ENCODE measurements at places on chromosomes 13 and 19.

DNA sequence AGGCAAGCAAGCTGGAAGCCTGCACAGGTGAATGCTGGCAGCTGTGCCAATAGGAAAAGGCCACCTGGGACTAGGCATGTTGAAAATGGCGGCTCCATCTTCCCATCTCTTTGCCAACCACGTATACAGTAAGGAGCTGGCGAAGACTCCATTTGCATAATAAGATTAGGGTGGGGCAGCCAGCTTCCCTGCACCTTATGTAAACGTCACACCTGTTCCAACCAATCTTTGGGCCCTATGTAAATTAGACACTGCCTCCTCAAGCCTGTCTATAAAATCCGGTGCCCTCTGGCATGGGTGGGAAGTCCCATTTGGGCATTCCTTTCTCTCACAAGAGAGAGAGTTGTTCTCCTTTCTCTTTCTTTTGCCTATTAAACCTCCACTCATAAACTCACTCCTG lies 16.8 kb downstream of the ADGRE2 start:
- DNase-seq, result no peak

DNA sequence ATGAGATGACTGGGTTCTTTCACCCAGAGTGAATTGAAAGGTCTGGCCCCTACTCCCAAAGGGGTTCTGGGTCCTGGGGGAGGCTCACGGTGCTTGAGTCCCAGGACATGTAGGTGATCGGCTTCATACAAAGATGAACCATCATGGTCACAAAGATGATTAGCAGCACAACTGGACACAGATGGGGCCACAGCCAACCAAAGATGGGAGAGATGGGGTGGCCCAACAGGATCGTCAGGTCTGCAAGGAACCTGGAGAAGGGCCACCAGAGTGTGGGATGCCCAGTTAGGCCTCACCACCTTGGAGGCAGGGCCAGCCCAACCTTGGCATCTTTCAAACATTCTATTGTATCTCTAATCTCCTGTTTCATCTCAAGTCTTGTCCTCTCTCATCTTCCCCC lies 34.5 kb downstream of the SLC6A16 start:
- DNase-seq, result no peak

DNA sequence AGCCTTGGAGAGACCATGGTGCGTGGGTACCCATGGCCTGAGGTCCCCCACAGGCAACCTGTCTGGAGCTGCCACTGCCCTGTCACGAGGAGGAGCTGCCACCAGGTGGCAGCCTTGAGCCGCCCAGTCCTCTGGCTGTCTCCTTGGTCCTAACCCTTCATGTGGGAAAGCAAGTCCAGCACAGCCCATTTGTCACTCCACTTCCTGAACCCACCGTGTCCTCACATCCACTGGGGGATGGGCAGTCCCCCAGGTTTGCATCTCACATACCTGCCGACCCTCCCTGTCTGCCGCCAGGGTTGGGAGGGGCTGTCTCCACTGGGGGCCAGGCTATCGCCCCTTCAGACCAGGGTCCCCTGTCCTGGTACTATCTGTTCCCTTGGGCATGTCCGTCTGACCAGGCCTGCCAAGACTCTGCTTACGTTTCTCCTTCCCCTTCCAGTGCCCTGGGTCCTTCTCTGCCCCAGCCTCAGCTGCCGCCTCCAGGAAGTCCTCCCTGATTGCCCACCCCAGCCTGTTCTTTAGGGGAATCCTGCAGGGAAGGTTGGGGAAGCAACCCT lies 4.5 kb downstream of the FAM174C start:
- peak; percentile 83 for DNase-seq

DNA sequence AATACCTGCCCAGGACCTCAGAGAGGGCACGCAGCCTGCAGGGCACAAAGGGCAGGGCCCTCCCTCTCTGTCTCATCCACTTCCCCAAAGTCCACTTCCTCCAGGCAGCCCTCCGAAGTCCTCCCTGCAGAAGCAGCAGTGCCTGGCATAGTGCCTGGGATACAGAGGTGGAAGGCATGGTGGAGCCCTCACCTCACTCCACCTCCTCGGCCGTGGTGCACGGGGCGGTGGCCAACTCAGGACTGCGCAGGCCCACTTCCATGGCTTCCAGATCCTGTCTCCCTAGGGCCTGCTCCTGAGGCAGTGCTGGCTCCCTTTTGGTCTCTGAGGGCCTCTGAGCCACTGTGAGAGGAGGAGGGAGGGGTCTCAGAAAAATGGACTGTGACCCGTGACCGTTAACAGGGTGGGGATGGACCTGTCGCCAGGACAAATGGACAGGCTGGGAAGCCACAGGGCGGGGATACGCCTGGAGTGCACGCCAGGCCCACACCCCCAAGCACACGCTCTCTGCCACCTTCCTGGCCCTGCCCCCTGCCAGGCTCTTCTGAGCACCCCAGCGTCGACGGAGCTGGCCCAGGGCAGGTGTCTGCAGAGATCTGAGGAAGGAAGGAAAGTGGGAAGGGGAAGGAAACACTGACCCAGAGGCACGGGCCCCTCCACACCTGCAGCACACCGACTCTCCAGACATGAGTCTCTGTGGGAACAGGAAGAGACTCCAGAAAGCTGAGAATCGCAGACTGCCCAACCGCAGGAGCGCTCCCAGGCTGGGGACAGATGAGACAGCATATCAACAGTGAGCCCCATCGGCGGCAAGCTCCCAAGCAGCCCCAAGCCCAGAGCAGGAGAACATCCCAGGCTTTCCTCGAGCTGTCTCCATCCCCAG lies 8.4 kb downstream of the REXO1 start:
- no peak for DNase-seq

DNA sequence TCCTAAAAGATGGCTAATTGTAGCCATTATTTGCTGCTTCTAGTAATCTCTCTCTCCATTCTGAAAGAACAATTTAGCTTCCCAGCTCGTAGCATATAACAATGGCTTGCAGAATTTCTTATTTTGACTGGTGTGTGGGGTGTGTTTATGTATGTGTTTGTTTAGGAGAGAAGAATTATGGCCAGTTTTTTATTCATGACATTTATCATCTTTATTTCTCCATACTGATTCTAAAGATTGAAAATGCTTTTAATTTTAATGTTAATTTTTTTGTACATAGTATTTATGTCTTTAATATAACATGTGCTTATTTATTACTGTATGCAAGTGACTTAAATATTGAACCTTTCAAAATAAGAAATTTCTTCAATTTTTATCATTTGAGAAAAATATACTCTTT lies 115.8 kb upstream of the TMTC4 start:
- no peak for DNase-seq

GRCh38 chr13:75025956-75026355 lies 456.0 kb downstream of the TBC1D4 start:
- no peak for DNase-seq

DNA sequence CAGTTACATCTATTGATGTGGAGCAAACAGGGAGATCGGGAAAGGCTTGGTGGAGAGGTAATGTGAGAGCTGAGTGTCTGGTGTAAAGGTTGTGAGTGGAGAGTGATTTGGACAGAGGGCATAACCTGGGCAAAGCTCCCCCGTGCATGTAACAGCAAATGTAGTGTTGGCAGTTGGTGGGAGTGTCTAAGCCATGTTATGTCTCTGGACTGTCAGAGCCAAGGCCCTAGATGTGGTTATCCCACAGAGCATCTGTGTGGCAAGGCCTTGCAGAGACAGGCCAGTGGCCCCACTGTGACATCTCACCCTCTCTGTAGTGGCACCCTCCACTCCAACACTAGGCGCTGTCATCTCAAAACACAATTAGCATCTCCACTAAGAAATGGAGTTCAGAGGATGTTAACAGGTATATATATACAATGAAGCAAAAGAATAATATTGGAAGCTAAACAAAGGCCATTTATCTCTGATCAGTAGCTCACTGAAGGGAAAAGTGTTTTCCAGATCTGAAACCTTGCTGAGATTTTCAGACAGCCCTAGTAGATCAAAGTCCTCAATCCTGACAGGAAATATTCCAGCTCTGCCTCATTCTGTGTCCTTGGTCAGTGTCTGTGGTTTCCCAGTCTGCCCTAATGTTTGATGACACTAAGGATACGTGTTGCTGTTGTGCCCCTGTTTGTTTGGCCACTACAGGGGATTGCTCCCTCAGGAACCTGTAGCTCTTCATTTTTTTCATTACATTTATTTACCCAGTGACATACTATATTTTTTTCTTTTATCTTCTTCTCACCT lies 20.2 kb downstream of the POLR1D start:
- no peak for DNase-seq

- DNase-seq, result peak; percentile 94
Observed at GRCh38 chr19:3275583-3276340, 51.3 kb downstream of the CELF5 start.

DNA sequence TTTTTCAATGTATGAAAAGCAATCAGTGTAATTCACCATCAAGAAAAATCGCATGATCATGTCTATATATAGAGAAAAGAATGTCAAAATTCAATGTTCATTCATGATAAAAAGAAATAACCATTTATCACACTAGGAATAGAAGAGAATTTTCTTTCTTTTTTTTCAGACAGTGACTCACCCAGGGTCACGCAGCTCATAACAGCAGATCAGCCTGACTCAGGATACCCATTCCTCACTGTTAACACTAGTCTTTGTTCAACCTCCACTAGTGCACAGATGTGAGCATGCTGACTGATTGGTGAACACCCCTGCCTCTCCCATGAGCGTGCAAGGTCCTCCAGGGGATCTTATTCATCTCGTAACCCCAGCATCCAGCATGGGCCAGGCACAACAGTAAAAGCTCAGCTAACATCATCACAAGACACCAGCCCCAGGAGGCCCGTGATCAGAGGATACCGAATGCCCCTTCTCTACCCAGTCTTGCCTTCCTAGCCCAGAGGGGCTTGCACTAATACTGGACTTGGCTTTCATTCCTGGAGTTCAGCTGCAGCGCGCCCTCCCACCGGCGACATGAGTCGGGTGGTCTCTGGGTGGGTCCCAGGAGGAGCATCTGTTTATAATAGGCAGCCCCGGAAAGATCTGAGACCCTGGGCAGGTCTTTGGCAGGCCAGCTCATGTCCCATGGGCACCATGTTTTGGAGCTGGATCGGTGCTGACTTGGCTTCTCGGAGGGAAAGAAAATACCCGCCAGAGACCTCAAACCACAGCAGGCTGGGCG lies 539.5 kb upstream of the SLC10A2 start:
- DNase-seq, result no peak

GRCh38 chr13:77698201-77699058 lies 943 bp downstream of the SLAIN1 start:
- DNase-seq, result peak; percentile 62

DNA sequence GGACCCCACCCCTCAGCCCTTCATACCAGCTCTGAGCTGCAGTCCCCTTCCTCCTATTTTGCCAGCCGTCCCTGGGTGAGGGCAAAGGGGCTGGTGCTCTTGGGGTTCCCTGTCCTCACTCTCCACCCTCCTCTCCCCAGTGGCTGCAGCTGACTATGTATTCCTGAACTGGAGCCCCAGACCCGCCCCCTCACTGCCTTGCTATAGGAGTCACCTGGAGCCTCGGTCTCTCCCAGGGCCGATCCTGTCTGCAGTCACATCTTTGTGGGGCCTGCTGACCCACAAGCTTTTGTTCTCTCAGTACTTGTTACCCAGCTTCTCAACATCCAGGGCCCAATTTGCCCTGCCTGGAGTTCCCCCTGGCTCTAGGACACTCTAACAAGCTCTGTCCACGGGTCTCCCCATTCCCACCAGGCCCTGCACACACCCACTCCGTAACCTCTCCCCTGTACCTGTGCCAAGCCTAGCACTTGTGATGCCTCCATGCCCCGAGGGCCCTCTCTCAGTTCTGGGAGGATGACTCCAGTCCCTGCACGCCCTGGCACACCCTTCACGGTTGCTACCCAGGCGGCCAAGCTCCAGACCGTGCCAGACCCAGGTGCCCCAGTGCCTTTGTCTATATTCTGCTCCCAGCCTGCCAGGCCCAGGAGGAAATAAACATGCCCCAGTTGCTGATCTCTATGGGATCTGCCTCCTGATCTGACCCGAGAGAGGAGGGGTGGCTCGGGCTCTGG lies 2.4 kb downstream of the COX7A1 start:
- no peak for DNase-seq

DNA sequence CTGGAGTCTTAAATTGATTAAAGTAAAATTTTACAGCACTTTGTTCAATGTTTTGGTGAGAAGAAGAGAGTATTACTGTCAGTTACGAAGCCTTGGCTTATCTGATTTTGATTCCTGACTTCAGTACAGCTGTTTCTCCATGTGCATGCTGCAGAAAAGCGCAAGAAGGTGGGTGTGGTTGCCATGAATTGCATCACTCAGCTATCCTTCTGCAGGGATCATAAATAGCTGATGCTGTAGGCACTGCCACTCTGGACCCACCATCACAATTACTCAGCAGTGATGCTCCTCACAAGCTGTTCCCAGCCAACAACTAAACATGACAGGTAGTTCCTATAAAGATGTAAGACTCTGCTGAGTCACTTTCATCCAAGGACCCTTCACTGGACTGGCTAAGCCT lies 321.2 kb downstream of the IRS2 start:
- no peak for DNase-seq

DNA sequence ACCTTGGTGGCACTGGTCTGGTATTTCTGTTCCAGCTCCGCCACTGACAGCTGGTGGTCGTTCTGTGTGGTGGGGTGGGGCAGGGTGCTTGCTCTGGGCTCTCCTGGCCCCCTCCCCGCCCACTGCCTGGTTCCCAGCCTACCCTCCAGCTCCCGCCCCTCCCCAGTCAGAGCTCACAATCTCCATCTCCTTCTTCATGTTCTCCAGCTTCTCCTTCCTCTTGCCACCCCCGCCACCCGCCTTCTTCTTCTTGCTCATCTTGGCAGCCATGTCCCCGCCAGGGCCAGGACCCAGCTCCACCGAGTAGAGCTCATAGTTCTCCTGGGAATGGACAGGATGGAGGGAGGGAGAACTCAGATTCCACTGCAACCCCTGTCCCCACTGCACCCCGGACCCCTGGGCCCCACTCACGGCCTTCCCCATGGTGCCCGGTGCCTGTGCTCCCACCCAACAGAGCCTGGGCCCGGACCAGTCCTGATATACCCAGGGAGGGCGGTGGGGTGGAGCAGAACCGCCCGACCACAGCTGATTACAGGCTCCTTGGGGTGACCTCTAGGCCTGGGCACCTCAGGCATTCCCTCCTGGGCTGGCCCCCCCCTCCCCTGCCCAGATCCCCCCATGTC lies at the start of gene ATP4A:
TSS of gene ATP4A (minus strand) at position 452 of the 623 bp plus-strand sequence. CDS start at position 423, 29 bp downstream.
- no peak for DNase-seq

DNA sequence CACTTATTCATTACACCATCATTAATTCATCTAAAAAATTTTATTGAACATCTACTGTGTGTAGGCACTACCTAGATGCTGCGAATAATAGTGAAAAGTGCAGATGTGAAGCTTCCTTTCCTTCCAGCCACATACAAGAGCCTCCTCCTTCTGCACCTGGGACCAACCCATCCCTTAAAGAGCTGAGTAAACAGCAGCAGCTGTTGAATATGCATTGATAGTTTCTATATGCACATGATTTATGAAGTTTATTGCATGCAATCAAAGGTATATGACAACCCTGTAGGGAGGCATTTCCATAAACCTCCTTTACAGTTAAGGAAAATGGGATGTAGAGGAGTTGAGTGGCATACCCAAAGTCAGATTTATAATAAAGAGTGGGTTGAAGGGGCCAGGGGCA lies 110.3 kb upstream of the IPO5 start:
- DNase-seq, result no peak

- no peak for DNase-seq
Observed at GRCh38 chr13:20124303-20124702, 36.5 kb downstream of the GJA3 start.

GRCh38 chr13:37995092-37995491 lies 125.5 kb upstream of the TRPC4 start:
- no peak for DNase-seq

All from CD4-positive, alpha-beta T cell treated with Interleukin-17A for 1 hour (primary cell).